Dermis blood vessel endothelial cell (primary cell): ENCODE measurements at places on chromosomes 12 and 14. TPM values are rescaled to one million over a fixed set of nuclear protein-coding genes. Genes with fewer than 3 reads are reported as not detected.

DNA sequence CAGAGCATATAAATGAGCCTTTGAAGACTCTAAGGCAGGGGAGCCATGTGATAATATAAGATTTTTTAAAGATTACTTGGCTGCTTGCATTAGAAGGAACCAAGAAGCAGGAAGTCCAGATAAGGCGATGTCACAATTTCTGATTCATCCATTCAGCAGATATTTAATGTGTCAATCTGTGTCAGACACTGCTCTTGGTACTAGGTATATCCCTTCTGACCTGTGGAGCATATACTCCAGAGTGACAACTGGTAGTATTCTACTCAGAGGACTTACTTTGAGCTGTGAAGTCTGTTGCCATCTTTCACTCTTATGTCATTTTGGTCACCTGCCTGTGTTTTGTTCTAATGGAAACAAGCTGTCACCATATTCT is 10.7 kb downstream of the EID3 start:
- no peak for DNase-seq

GRCh38 chr12:29867823-29868222 is 84.1 kb upstream of the TMTC1 start:
- DNase-seq: no peak

GRCh38 chr14:90402016-90402415 is 5.2 kb downstream of the CALM1 start:
- no peak for DNase-seq

DNA sequence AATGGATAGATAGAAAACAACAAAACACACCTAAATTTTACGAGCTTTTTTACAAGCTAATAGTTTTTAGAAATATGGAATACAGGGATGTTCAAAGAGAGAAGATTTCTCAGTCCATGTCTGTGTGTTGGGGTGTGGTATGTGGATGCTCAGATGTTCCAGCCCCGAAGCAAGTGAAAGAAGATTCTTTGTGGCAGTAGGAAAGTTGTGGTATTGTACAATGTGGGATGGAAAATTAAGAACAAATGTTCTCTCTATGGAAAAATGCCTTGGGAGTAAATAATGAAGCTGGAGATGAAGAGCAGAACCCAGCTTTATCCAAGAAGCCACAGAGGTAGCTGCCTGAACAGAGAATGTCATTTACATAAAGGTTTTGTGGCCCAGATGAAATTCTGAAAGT is 150.3 kb upstream of the PRKD1 start:
- DNase-seq: no peak

DNA sequence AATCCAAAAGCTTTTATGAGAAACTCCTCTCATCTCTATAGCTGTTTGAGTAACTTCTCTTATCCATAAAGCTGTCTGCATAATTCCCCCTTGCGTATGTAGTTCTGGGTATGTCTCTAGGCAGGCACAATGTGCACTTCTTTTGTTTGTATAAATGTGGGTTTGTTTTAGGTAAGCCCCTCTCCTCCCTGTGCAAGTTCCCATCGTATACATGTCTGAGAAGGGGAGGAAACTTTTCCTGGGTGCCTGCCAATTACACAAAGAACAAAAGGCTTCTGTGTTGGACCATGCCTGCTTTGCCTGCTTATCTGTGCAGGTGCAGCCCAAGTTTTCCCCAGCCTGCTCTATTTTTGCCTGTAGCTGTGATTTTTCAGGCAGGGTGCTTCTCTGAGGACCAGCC is 96.7 kb downstream of the CCER1 start:
- DNase-seq: peak; percentile 23

GRCh38 chr12:112705037-112705632 is 86.4 kb upstream of the RPH3A start:
- DNase-seq: peak; percentile 19

- DNase-seq: no peak
These were observed 78.4 kb upstream of the RAP1B start for GRCh38 chr12:68532204-68532886.

GRCh38 chr14:49865431-49865859 is 12.9 kb upstream of the NEMF start:
- peak; percentile 84 for DNase-seq

DNA sequence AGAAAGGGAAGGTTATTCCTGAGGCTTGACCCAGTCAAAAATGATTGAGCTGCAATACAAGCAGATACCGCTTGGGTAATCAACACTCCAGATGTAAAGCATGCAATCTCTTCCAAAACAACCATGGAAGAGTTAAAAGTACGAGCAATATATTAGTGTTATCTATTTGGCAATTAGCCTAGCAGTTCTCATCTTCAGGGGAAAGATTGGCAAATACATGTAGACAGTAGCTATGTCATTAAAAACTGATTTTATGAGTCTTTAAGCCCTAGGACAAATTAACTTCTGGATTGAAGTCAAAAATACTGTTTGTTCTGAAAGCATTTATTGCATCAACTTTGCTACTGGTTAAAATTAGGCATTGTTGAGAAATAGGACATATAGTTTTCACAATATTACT is 9.3 kb upstream of the GYS2 start:
- DNase-seq: peak; percentile 4

- no peak for DNase-seq
These were observed 95.6 kb downstream of the DIP2B start for GRCh38 chr12:50600364-50600763.

GRCh38 chr12:1318327-1319031 is 275.9 kb downstream of the FBXL14 start:
- peak; percentile 13 for DNase-seq

GRCh38 chr12:129063600-129063999 is 210.3 kb downstream of the GLT1D1 start:
- DNase-seq: no peak

DNA sequence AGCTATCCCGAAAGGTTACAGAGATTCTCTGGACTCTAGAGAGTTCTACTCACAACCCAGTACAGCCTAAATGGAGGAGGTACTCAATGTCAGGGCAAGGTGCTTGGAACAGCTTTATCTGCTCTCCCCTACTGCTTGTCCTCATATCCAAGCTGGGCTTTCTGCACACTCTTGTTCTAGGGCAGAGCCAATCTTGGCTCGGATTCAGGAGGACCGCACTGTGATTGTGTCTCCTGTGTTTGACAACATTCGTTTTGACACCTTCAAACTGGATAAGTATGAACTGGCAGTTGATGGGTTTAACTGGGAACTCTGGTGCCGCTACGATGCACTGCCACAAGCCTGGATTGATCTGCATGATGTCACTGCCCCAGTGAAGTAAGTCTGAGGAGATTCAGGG is 25.0 kb downstream of the GALNT8 start:
- no peak for DNase-seq

DNA sequence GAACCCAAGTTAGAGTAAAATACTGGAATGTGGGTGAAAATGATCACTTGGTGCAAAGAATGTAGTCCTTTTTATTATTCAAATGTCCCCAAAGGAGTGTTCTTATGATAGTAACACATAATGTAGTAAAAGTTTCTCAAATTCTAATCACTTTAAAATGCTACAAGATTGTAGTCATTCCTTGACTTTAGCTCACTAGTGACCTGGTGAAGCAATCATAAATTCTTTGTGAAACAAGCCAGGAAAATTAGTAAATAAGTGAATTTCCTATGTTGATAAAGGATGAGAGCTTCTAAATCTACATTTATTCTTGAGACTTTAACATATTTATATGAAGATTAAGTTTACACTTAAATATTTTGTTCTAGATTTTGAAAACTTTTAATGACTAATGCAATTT is 30.7 kb upstream of the SLC17A8 start:
- DNase-seq: no peak

- DNase-seq: no peak
These were observed 165.8 kb downstream of the KSR2 start for GRCh38 chr12:117803001-117803400.

GRCh38 chr12:69052613-69053408 is 119.8 kb upstream of the CPM start:
- DNase-seq: peak; percentile 33

GRCh38 chr14:91234791-91235114 is 9.8 kb downstream of the GPR68 start:
- no peak for DNase-seq

DNA sequence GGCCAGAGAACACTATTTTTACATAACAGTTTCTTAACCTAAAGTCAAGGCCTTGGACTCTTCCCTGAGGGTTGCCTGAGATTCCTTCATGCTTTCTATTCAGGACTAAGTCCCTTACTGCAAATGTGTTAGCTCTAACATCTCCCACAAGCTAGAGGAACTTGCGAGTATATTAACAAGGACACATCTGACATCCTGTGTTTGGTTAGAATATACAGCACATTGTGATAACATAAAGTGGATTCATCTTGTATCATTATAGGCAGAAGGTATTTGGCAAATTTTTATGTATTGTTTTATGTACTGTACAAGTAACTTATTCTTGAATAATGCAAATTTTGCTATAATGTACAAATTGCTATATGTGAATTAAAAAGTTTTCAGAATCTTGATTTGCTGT is 45.5 kb downstream of the SH2B3 start:
- no peak for DNase-seq

- DNase-seq: no peak
These were observed 49.1 kb downstream of the JAG2 start for GRCh38 chr14:105119408-105120025.

- no peak for DNase-seq
These were observed 232.8 kb downstream of the SLC2A13 start for GRCh38 chr12:39873065-39873464.

- no peak for DNase-seq
These were observed 23.3 kb upstream of the STYK1 start for GRCh38 chr12:10697156-10697555.

- DNase-seq: no peak
These were observed 11.6 kb downstream of the DEGS2 start for GRCh38 chr14:100147691-100148464.

DNA sequence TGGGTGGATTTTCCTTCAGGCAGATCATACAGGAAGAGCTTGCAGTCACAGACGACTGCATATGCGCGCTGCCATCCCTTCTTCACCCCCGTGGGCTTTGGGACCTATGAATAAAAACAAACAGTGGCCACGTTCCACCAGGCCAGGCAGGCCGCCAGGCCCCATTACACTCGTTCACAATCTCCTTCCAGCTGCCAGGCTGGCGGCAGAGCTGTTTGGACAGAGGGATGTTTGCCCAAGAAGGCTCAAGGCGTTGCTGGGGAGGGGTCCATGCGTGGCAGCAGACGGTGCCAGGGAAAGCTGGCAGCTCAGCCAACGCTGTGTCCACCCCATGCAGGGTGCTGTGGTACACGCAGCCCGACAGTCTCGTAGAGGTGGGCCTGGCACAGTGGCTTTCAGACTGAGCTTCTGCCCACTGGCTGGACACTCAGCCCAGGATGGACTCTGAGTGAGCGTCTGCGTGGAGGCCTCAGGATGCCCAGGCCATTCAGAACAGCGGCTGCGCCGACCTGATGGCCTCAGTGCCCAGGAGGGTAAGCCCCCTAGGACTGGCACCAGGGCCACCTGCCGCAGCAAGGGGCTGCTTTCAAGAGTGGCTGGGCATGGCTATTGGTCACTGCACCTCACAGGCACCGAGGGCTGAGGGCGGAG is 27.5 kb downstream of the AMN start:
- no peak for DNase-seq

GRCh38 chr12:93300611-93301021 is 77.1 kb upstream of the NUDT4 start:
- DNase-seq: no peak

DNA sequence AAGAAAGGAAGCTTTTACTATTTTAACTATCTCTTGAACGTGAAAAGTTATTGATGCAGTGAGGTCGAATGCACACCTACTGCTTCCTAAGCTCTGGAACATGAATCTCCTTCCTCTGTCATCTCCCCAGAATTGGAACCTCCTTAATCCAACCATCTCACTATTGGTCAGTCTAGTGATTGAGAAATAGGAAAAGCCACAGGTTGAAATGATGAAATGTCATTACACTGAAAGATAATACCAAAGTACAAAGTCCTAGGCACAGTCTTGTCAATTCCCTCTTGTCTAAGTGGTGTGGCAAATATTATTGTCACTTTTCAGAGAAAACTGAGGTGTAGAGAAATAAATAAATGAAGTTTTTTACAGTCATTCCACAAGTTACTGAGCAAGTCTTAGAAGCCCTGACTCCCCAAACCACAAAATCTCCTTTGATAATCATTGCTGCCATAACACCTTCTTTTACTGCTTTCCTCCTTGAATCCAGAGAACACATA is 19.5 kb upstream of the HIGD1C start:
- DNase-seq: no peak

- peak; percentile 30 for DNase-seq
These were observed 63.6 kb upstream of the PWP1 start for GRCh38 chr12:107622001-107622400.

- DNase-seq: no peak
These were observed 129.3 kb upstream of the RAP1B start for GRCh38 chr12:68481181-68481941.

DNA sequence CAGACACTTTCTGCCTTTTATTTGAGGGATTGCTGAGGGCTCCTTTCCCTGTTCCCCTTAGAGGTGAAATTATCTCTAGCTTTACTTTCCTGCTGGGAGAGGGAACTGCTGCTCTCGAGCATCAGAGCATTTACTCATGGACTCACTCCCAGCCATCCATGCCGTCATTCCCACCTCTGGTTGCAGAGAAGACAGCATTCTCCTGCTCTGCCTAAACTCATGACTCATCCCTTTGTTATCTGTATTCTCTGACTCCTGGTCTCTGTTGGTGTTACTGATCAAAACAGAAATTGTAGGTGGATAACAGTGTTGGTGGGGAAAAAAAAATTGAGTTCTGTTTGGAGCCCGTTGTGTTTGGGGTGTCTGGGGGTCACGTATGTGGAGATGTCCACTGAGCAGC is 159.3 kb downstream of the TTC8 start:
- peak; percentile 14 for DNase-seq

DNA sequence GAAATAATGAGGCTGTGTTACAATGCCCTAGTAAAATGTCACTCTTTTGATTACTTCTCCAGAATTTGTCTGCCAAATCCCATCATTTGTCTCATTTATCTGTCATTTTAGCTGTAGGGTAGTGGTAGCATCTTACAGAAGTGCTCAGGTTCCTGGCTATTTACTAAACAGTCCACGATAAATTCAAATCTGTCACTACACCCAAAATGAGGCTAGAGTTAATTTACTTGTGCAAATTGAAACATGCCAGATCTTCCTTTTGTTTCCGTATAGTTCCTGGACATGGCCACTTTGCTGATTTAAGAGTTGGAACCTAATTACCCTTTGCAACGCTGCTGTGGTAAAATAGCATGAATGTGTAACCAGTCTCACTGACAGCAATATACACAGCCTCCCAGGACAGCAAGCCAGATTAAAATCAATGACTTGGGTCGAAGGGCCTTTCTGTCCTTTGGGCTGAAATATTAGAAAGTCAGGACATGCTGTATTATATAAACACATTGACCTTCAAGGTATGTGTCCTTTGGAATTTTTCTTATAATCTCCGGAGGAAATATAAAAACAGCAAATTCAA is 485.4 kb downstream of the MDGA2 start:
- DNase-seq: no peak

The CNTN1 gene
- total RNA-seq: 0.05 and 0.17 TPM in 2 replicates

The FAIM2 gene
- not detected in 2 replicates for total RNA-seq

The ADAM21 gene
- total RNA-seq: 0.17 and 0.33 TPM in 2 replicates

The INHBC gene
- total RNA-seq: not detected in 2 replicates

The CCDC38 gene
- total RNA-seq: not detected in 2 replicates

The GPR135 gene
- 0.47 and 0.68 TPM in 2 replicates for total RNA-seq

The DAO gene
- total RNA-seq: under 0.01 TPM in 1 of 2 replicates, not detected in the other

The ACVRL1 gene
- total RNA-seq: 680 and 721 TPM in 2 replicates

The USP44 gene
- 3.4 and 5.4 TPM in 2 replicates for total RNA-seq

The ERP27 gene
- total RNA-seq: 0.14 TPM in 1 of 2 replicates, not detected in the other
